ENCODE measurements at places on chromosomes 2 and 18.
A peak's percentile ranks its signal among the peaks of the same experiment; 100 is the strongest.

GRCh38 chr2:12737297-12737696 is 20.6 kb downstream of the TRIB2 start:
- DNase-seq, result no peak

GRCh38 chr2:177165061-177165583 is 47.5 kb upstream of the HNRNPA3 start:
- no peak for DNase-seq

GRCh38 chr2:204152616-204153015 is 216.1 kb downstream of the ICOS start:
- no peak for DNase-seq

DNA sequence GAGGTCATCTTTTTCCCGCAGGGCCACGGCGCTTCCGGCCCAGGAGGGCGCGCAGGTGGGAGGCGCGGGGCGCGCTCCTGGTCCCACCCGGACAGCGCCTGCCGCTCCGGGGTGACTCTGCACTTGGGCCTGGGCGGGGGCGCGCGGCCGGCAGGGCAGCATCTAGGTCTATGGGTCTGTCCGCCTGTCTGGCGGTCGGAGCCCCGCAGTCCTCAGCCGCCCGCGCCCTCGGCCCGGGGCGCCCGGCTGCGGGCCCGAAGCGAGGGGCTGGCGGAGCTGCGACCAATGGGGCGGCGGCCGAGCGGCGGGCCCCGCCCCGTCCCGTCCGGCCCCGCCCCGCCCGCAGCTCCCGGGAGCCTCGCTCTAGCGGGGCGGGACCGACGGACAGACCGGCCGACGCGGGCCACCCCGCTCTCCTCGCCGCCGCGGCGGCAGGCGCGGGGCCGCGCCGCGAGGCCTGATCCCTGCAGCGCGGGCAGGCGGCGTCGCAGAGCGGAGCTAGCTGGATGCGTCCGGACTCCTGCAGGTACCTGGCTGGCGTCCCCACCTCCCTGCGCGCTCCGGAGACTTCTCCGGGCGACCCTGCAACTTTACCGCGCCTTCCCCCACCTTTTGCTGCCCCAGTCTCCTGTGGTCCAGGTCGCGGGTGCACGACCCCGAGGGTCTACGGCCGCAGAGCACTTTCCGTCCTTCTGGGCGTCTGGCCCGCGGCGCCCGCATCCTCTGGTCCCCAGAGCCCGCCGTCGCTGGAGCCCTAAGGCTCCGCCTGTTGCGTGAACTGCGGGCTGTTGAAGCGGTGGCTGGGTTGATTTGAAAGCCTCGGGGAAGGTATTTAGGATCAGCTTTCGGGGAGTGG is at the start of gene KCNS3:
Gene KCNS3 (plus strand): TSS at position 387 of the 856 bp plus-strand sequence. CDS start 52,342 bp downstream, outside the sequence.
- no peak for DNase-seq

DNA sequence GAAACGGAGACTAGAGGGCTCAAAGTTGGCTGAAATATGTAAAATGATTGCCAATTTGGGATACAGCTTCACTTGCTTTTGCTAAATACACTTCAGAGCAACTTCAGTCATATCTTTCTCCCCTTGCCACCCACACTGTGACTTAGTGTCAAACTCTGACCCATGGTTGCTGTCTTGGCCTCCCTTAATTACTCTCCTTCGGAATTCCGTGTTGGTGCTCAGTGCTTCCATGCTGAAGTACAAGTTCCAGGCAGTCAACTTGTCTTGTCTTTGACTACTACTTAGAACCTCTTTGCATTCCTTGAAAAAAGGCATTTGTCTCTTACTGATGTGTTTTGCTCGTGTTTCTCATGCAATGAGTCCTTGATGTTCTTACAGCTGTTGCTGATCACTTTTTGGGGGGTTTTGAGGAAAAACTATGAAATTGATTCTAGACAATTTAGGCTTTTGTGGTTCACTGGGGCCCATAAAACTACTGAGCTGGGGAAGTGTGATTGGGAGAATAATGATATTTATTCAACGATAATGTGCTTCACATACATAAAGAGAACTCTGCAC is 146.0 kb downstream of the UBE2E3 start:
- DNase-seq, result no peak

DNA sequence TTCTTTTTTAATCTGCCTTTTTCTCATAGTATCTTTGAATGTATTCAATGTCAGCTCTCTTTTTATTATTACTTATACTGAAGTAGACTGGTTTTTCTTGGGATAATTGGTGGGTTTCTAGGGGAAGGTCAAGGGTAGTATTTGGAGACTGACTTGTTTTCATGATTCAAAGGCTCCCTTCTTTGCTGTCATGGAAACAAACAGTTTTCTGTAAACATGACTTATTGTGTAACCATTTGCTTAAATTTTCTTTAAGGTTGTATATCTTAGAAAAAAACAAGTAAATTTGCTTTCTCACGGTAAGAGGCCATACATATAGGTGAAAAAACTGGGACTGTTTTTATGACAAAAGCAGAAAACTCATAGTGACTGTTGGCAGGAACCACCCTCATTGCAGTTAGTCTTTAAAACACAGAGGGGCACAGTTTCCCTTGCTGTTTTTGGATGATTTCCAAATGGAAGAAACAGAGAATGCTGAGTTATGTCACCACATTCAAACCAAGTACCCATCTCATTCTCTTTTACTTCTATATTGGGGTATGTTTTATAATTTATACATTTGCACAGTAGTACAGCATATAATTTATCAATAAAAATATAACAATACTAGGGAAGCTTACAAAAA is 5.8 kb upstream of the RDH14 start:
- no peak for DNase-seq

DNA sequence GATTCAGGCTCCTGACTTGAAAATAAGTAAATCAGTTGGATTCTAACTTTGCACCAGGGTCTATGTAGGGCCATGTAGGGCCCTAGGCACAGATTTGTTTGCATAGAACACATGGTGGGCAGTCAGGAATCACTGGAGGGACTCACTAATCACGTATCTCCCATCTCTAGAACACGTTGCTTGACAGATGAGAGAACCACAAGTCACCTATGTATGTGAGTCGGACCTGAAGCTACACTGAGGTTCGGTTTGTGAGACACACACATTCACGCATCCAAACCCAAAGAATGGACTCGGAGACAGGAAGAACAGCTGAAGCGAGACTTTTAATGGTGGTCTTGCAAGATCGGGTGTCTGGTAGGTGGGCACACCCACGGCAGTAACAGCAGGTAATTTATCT is 157.0 kb downstream of the ZNF516 start:
- DNase-seq, result no peak

- no peak for DNase-seq
These were observed 13.9 kb downstream of the SNTG2 start for GRCh38 chr2:964562-964961.

DNA sequence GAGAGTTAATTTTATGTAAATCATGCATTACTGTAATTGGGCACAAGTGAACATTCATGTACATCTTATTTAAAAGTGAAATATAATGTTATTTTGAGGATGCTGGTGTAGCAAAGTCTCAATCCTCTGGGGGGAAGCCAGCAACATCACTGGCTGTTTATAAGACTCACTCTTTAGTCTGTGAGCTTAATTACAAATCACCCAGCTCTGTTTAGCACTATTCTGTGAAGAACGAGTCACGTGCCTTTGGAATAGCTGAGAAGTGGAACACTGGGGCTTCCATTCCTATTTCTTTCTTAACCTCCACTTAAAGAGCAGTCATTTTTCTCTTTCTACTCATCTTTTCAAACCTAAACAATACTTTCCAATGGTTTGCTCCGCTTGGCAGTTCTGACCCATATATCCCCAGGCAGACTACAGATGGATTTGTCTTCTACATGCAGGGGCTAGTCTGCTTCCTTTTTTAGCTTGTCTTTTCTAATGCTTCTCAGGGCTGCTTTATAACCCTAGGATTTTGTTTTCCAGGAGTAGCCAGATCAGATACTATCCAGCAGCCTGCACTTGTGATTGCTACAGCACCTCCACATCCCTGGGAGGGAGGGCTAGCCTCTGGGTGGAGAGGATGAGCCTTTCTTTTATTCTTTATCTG is 95.3 kb upstream of the CAVIN2 start:
- DNase-seq, result no peak

- no peak for DNase-seq
These were observed 51.3 kb downstream of the INPP5D start for GRCh38 chr2:233111427-233111826.

GRCh38 chr18:55106466-55106865 is 147.2 kb upstream of the CCDC68 start:
- no peak for DNase-seq

DNA sequence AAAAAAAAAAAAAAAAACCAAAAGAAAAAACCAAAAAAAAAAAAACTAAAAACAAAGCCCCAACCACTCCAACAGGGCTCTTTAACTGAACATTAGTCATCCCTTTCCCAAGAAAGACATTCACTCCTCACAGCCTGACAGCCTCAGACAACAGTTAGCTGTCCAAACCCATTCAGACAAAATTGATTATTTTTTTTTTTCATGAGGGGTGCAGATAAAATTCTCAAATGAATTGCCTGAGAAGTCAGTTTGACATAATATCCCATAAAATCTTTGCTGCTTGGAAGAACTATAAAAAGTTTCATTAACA is 206.1 kb upstream of the REV1 start:
- DNase-seq, result no peak

DNA sequence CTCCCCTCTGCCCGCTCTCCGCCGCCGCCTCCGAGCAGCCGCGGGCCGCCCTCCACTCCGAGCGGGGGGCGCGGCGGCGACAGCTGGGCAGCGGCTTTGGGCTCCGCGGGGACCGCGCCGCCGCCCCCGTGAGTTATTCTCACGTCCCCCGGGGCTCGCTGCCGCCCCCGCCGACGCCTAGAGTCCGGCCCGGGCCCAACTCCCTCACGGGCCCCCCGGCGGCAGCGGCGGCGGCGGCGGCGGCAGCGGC is 645 bp downstream of the MIB1 start:
- DNase-seq, result no peak

DNA sequence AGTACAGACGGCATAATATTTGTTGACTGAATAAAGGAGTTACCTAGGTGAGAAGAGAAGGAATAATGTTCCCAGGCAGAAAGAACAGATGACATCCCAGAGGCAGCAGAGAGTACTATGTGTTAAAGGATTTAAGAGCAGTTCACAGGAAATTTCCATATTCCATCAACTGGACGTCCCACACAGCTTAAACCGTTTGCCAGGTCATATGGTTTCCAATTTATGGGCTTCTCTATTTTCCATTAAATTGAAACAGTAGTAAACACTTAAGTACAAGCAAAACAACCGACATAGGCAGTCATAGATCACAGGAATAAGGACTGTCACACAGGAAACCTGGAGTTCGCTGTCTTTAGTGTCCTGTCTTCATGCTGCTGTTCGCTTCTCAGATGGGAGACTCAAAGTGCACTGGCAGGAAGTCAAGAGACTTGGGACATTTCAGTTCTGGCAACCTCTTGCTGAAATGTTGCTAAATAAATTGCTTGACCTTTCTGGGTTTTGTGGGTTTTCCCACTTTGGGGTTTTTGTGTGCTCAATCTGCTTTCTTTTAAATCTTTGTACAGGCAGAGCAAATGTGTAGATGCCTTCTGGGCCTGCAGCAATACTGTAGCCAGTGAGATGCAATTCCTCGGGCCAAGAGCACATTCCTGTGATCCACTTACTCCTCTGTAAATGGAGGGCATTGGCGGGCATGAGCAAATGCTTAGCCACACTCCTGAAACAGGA is 5.8 kb upstream of the PIEZO2 start:
- DNase-seq, result no peak

DNA sequence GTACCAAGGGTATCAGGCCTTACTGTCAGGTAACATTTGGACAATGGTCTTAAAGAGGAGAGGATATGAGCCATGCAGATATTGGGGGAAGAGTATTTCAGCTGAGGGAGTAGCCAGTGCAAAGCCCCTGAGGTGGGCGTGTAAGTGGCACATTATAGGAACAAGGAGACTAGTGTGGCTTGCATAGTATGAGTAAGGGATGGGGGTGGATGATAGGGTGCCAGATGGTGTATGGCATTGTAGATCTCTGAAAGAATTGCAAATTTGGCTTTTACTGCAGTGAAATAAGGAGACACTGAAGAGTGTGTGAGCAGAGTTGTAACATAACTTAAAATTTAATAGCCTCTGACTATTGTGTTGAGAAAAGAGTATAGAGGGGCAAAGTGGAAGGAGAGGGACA is 244.0 kb downstream of the PDE11A start:
- no peak for DNase-seq

GRCh38 chr18:59779979-59780378 is 82.8 kb upstream of the CCBE1 start:
- DNase-seq, result peak; percentile 45

- no peak for DNase-seq
These were observed 76.0 kb downstream of the HS1BP3 start for GRCh38 chr2:20574930-20575329.

DNA sequence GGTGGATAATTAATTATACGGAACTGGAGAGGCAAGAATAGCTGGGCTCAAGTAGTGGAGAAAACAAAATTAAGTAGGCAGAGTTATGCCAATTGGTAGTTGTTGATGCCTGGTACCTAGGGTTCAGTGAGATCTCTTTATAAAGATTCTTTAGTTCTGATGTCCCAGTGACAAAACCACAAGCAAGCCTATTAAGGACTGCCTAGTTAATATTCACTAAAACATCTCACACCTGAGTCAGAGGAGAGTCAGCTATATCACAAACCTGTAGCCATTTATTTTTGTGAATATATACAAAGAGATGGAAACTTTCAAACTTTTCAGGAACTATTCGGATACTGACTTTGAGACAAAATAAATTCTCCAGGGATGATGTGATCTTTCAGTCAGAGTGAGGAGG is 213.9 kb upstream of the CYP26B1 start:
- DNase-seq, result no peak

DNA sequence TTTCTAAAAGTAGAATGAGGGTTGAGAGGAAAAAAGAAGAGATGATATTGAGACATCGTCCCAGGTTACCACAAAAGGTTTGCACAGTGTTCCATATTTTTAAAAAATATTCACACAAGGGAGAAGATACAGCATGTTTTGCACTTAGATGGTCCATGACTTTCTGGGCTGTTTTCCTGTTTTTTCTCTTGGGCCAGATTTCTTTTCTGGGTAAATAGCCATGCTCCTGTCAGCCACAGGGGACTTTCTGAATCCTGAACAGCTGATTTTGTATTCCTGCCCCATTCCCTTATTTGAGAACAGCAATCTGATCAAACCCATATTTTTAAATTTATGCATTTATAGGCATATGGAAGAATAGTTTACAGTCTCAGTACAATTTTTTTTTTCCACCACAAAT is 185.9 kb upstream of the NRP2 start:
- DNase-seq, result no peak

DNA sequence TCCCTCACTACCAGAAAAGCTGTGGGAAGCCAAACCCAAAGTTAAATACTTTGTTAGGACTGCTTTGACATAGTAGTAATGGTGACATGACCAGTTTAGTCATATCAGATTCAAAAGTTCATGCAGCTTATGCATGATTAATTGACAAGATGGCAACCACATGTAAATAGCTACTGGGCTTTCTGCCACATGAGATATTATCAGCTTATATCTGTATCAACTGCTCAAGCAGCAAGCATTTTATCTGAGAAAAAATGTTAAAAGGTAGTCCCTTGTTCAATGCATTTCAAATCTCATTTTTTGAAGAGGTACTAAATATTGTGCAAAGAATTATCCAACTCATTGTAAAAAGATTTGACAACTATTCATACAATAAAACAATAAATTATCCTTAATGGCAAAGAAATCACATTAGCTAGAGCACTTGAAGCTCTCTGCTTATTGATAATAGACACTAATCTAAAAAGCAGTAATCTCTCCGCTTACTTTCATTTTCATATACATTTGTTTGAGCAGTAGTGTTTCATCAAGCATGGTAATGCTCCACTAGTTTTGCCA is 993.6 kb upstream of the NXPH2 start:
- no peak for DNase-seq

- no peak for DNase-seq
These were observed 289.6 kb upstream of the SLC8A1 start for GRCh38 chr2:40741532-40741931.

GRCh38 chr2:15195813-15196212 is 365.3 kb downstream of the NBAS start:
- no peak for DNase-seq
